Activated T-helper 9 cell treated with anti-CD3 and anti-CD28 coated beads, Interleukin-2, amount 50 U/mL, for 16 hours (primary cell): ENCODE measurements at places on chromosomes 6 and 20.
A peak's percentile ranks its signal among the peaks of the same experiment; 100 is the strongest.

- peak; percentile 56 for DNase-seq
These were observed 24.7 kb upstream of the CCN6 start for GRCh38 chr6:112029045-112029822.

- DNase-seq: no peak
These were observed 4.6 kb downstream of the KCNK15 start for GRCh38 chr20:44750081-44750805.

DNA sequence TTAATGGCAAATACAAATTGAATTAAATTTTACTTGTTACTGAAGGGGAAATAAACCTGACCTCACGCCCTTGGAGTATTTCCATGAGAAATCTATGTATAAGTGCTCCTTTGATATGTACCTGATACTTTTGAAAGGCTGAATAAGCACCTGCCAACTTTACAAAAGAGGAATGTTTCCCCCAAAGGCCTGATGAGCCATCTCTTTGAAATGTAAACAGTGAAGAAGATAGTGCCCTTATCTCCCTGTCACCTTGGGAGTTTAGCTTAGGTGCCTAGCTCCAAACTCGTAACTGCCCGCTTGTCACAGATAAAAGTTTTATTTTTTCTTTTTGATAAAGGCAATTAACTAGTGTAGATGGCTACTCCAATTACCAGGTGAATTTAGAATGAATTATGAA lies 1.1 kb upstream of the ZNF343 start:
- DNase-seq: no peak

GRCh38 chr6:38016824-38017223 lies 197.3 kb downstream of the ZFAND3 start:
- DNase-seq: no peak

DNA sequence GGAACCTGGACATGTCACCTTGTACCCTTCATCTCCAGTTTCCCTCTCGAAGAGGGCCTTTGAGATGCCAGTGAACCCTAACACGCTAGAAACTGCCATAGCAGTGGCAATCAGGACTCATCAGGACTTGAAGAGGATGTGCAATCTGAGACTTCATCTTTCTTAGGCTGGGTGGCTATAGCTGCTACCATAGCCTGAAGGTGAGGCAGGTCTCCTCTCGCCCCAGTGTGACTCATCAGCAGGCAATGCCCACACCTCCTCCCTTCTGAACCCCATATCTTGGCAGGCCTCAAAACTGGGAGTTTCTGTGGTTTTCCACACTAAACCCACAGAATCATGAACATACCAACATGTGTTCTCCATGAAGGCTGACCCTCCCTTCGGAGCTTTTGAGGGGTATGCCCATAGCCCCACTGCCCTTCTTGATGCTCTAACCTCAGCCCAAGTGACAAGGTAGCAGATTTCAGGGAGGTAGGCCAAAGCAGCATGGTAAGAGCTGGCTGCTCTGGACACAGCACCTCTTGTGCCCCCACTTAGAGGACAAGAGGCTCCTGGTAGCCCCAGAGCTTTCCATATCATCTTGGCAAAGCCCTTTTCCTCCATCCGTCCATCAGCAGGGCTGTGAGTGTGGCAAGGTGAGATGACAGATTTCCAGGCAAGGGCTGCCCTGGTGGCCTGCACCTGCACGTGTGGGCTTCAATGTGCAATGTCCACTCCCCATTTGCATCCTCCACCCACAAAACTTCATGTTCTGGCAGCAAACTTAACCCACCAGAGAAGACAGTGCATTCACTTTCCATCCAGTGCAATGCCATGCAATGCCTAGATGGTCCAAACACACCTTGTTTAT lies 2.6 kb downstream of the BLCAP start:
- DNase-seq: no peak

GRCh38 chr6:140193269-140193668 lies 818.8 kb upstream of the CITED2 start:
- DNase-seq: no peak

- DNase-seq: no peak
These were observed 2.4 kb upstream of the ZFP64 start for GRCh38 chr20:52193886-52194545.

- no peak for DNase-seq
These were observed 230.5 kb upstream of the FKBP1C start for GRCh38 chr6:62980724-62981123.

- no peak for DNase-seq
These were observed 80.0 kb upstream of the FRMD1 start for GRCh38 chr6:168158980-168159349.
